ENCODE measurements at places on chromosomes 6 and 20.
A peak's percentile ranks its signal among the peaks of the same experiment; 100 is the strongest.

GRCh38 chr6:28525496-28526039 is at the start of gene GPX5:
TSS of gene GPX5 (plus strand) at chr6:28525881. CDS start at chr6:28526014, 133 bp downstream.
- no peak for DNase-seq

DNA sequence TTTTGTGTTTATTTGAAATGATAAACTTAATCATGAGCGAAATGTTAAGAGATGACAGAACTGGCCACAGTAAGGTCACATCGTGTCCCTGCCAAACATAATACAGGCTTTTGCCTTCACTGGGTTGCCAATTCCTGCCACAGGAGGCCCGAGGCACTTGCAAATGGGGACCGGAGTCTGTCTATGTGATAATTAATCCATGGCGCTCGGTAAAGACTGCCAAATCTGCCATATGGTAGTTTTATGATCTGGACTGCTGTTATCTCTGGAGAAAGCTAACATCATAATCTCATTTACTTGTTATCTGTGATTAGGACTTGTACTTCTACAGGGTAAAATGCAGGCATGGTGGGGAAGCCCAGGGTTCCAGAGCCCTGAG is 170.5 kb upstream of the TSHZ2 start:
- DNase-seq = peak; percentile 18

- no peak for DNase-seq
Observed at GRCh38 chr6:140661691-140662090, 1287.2 kb upstream of the CITED2 start.

DNA sequence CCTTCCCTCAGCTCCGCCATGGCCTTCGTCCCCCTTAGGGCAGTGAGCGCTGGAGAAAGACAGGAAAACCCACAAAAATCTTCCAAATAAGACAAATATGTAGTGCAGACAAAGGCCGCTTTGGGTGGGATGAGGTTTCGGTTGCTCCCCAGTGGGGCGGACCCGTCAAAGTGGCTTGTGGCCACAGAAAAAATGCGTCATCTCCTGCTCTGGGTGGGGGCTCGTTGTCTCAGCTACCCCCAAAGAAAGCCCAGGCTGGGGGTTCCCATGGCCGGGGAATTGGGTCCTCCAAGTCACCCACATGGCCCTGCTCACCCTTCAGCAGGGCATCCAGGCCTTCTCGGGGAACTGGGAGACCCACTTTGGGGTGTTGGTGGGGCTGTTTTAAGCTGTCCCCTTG is 21.9 kb upstream of the SCUBE3 start:
- DNase-seq = no peak

- no peak for DNase-seq
Observed at GRCh38 chr6:122407712-122408111, 8.3 kb downstream of the HSF2 start.

- no peak for DNase-seq
Observed at GRCh38 chr20:41748051-41748450, 129.9 kb upstream of the CHD6 start.

DNA sequence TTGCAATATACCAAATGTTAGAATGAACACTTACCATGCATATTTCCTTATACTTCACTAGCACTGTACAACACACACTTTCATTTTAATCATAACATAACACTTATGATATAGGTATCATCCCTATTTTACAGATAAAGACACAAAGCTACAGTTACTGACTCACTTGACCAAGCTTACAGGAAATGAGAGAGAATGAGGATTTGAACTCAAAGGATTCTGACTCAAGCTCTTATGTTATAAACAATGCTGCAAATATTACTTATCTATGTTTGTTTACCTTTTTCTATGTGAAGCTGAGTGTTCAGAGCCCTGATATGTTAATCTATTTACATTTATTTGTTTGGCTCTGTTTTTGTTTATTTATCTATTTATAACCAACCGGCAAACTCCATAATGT is 245.4 kb downstream of the PTPRK start:
- no peak for DNase-seq

Measured in muscle of leg (tissue), 16 donors.